MM.1S (cell line): ENCODE measurements at places on chromosomes 7 and 10.

GRCh38 chr7:25361863-25362262, 133.6 kb upstream of the NPVF start:
- no peak for DNase-seq

- no peak for DNase-seq
Measured at GRCh38 chr7:157674715-157675426, 338.1 kb downstream of the DNAJB6 start.

GRCh38 chr7:55288070-55288824, 76.9 kb upstream of the LANCL2 start:
- no peak for DNase-seq

DNA sequence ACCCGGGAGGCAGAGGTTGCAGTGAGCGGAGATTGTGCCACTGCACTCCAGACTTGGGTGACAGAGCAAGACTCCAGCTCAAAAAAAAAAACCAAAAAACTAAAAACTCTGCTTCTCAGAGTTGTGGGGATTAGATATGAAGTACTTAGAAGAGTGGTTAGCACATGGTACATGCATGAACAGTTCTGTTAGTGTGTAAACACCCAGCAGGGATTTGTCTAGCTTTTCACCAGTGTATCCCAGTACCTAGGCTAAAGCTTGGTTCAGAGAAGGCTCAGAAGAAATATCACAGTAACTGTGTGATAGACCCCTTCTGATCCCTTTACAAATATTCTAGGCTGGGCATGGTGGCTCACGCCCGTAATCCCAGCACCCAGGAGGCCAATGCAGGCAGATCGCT, 9.5 kb downstream of the PPIA start:
- no peak for DNase-seq

DNA sequence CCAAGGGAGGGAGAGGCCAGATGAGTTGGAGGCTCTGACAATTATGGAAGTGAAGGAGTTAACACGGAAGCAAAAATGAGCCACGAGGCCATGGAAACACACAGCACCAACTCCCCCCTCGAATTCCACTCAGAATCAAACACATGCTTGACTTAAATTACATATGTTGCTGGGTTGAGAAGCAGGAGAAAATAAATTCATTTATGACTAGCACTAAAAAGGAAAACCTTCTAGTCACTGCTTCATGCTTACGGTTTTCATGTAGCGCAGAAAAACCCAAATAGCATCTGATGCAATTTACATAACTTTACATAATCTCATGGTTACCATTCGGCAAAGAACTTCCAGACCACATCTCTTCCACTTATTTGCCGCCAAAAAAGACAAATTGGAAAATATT, 51.5 kb downstream of the SFMBT2 start:
- no peak for DNase-seq

- DNase-seq: no peak
Measured at GRCh38 chr7:38178695-38179344, 775 bp downstream of the STARD3NL start.

- no peak for DNase-seq
Measured at GRCh38 chr10:3400348-3400747, 227.8 kb upstream of the PITRM1 start.

- DNase-seq: no peak
Measured at GRCh38 chr10:841535-841934, 90.0 kb downstream of the LARP4B start.

GRCh38 chr10:34702093-34702937, 112.8 kb downstream of the PARD3 start:
- no peak for DNase-seq

DNA sequence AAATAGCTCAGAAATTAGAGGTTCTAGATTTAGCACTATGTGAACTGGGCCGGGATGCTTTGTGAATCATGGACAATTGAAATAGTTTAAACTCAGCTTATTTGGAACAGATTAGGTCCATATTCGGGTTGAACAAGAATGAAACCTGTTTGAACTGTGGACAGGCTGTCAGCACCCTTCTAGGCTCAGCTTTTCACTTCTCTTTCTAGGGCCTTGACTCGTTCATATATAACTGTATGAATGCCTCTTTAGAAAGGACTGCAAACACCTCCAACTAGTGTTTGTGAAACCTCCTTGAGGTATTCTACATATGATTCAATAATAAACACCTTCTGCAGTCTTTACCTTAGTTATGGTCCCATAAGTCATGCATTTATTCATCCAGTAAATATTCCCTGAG, 115.6 kb downstream of the REEP3 start:
- DNase-seq: no peak

- no peak for DNase-seq
Measured at GRCh38 chr7:20162665-20163064, 54.5 kb downstream of the MACC1 start.

- DNase-seq: peak; percentile 50
Measured at GRCh38 chr10:23015021-23015707, 80.2 kb upstream of the MSRB2 start.

DNA sequence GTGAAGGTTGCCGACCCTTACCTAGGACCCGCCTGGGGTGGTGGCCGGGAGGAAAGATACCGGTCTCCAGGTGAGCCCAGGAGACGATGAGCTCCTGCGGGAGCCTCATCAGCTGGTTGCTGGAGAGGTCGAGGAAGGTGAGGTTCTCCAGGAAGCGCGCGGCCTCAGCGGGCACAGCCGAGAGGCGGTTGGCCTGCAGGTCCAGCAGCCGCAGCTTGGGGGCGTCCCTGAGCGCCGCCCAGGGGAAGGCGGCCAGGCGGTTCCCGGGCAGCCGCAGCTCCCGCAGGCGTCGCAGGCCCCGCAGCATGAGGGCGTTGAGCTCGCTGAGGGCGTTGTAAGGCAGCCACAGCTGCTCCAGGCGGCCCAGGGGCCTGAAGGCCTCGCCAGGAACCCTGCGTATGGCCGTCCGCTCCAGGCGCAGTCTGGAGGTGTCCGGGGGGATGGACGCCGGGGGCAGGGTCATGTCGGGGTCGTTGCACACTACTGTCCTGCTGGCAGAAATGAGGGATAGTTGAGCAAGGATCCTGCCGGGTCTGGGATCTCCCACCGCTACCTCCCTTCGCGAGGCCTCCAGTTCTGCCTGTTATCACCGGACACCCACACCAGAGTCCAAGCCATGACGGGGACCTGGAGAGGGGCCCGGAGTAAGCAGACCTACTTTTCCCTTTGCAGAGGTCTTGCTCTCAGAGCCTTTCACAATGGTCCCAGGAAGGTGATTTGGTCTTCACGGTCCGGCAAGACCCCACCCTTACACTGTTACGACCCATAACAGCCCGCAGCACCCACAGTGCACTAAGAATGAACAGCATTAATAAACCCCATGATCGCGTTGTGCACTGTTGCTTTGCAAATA, 3.9 kb downstream of the LRIT1 start:
- DNase-seq: no peak

DNA sequence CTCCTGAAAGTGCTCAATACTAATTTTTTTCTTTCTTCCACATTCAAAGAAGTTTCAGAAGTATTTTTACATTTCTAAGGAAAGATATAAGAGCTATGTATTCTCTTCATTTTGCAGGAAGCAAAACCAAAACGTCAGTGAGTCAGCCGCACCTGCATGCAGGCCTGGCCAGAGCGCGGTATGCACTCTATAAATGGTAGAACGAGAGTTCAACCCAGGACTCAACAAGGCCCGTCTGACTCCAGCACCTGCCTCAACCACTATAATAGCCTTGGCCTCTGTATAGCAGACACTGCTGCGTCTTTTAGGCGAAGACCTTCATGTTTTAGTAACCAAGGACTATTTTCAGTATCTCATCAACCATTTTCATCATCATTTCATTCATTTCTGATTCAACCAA, 113.2 kb downstream of the KMT2E start:
- DNase-seq: peak; percentile 94
